ENCODE measurements at places on chromosomes 16 and 17.

DNA sequence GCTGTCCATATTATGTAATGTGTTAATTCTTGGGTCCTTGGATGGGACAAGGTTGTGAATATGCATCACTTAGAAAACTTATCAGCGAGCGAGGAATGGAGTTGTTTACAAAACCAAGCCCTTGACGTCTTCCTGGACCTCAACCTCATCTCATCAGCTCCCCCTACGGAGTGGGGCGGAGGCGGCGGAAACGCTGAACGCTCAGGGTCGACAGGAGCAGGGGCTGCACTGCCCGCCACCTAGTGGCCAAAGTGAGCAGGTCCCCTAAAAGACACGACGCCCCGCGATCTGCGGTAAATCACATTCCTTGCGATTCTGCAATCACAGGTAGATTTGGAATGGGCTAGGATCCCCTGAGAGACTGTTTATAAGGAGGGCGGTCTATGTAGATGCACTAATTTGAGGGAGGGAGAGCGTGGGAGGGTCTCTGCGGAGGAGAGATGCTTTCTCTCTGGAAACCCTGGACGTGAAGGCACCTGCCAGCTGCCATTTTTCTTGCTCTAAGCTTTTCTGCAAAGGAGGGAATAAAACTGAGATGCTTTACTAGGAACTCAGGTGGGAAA, 5.4 kb upstream of the ICAM2 start:
- DNase-seq = peak; percentile 41

DNA sequence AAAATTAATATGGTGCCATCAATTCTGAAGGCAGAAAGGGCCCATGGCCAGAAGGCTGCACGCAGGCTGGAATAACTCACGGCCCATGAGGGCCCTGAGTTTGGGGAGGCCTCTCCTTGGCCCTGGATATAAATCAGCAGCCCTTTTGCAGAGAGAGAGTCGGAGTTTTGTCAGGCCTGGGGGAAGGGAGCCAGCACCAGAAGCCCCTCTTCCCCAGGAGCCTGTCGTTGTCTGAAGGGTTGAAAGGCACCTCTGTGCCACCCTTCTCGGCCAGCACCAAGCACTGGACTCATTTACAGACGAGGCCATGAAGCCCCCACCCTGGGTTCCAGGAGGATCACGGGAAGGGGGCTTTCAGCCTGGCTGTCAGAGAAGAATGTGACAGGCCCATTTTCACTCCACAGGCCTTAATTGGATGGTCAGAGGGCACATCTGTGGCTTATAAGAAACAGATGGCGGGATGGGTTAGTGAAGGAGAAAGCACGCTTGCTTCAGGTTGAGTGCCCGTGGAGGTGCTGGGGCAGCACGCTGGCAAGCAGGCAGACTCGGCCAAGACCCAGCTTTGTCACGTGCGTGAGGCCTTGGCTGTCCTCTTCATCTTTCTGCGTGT, 140.6 kb downstream of the CLEC16A start:
- DNase-seq = no peak

DNA sequence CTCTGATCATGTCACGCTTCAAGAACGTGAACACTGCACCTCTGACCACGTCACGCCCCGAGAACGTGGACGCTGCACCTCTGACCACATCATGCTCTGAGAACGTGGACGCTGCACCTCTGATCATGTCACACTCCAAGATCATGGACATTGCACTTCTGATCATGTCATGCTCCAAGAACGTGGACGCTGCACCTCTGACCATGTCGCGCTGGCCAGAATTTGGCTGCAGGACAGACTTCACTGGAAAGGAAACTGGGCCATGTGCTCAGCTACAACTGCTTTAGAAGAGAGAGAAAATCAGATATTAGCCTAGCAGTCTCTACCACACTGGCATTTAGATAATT, 182.7 kb downstream of the RPTOR start:
- no peak for DNase-seq

- no peak for DNase-seq
These were observed 1512.0 kb upstream of the GOT2 start for GRCh38 chr16:60246086-60246485.

GRCh38 chr16:84466692-84467091, 37.8 kb downstream of the MEAK7 start:
- DNase-seq = no peak

GRCh38 chr17:31393749-31394146, 2.3 kb downstream of the RAB11FIP4 start:
- no peak for DNase-seq

GRCh38 chr17:78884876-78885667, 17.9 kb downstream of the CEP295NL start:
- DNase-seq = no peak

DNA sequence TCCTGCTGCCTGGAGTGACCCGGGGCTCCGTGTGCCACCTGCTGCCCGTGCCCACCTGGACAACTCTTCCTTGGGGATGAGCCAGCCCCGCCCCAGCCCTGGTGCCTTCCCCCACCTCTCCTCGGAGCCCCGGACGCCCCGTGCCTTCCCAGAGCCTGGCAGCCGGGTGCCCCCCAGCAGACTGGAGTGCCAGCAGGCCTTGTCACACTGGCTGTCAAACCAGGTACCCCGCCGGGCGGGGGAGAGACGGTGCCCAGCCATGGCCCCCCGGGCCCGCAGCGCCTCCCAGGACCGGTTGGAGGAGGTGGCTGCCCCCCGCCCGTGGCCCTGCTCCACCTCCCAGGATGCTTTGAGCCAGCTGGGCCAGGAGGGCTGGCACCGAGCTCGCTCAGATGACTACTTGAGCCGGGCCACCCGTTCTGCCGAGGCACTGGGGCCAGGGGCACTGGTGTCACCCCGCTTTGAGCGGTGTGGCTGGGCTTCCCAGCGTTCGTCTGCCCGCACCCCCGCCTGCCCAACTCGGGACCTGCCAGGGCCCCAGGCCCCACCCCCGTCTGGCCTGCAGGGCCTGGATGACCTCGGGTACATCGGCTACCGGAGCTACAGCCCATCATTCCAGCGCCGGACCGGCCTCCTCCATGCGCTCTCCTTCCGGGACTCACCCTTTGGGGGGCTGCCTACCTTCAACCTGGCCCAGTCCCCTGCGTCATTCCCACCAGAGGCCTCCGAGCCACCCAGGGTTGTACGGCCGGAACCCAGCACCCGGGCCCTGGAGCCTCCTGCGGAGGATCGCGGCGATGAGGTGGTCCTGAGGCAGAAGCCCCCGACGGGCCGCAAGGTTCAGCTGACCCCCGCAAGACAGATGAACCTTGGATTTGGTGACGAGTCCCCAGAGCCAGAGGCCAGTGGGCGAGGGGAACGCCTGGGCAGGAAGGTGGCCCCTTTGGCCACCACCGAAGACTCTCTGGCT, 38.4 kb downstream of the ARHGAP23 start:
- no peak for DNase-seq

- DNase-seq = no peak
These were observed 52.0 kb upstream of the ZNF629 start for GRCh38 chr16:30838876-30839471.

DNA sequence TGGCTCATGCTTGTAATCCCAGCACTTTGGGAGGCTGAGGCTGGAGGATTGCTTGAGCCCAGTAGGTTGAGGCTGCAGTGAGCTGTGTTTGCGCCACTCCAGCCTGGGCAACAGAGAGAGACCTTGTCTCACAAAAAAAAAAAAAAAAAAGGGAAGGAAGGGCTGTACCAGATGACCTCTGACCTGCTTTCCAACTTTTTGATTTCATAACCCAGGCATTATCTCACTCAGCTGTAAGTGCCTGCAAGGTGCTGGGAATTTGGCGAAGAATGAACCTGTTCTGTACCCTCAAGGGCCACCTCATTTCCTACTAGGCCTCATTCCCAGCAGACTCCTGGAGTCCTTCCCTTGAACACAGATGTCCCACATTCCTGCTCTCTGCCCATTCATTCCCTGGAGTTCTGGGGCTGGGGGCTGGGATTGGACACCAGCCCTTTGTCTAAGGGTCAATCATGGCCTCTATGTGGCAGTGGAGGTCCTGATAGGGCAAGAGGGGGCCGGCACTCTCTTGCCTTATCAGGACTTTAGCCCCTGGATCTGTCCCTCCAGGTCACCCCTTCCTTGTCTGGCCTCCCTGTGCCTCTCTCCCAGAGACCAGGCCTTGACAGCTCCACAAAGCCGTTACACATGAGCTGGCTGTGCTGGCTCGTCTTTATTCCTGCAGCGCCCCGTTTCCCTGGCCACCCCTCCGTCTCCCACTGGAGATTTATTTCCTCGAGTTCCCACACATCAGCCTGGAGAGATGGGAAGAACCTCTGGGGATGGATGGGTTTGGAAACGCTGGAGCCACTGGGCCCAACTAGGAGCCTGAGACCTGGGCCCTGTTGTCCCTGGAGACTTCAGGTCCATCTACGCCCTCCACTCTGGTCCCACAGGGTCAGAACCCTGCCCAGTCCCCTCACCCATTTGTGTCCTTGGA, 821 bp upstream of the GFAP start:
- no peak for DNase-seq

DNA sequence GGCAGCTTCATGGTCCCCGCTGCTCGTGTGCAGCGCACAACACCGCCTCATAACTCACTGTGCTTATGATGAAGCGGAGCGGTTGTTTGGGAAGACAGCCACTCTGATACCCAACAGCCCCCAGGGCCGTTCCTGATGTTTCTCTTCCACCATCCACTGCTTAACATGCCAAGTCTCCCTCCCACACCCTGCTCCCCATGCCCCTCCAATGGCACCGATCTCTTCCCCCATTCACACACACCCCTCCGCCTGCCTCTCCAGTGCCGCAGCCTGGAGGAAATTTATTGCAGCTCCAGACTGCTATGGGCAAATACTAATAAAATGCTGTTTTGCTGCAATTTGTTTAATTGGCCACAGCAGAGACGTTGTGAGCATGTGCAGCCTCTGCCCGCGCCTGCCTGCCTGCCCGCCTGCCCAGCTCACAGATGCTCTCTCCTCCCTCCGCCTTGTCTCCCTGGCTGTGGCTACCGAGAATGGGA, 80.3 kb upstream of the LHX1 start:
- DNase-seq = no peak

DNA sequence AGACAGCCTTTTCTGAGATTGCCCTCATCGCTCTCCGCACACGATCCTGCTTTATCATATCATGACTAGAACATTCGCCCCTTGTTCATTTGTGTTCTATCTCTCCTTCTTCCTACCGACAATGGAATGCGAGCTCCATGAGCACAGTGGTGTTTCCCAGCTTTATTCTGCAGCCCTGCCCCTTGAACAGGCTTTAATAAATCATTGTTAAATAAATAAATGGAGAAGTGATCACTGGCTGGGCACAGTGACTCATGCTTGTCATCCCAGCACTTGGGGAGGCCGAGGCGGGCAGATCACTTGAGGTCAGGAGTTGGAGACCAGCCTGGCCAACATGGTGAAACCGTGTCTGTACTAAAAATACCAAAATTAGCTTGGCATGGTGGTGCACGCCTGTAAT, 1063.3 kb upstream of the EEF2KMT start:
- no peak for DNase-seq

DNA sequence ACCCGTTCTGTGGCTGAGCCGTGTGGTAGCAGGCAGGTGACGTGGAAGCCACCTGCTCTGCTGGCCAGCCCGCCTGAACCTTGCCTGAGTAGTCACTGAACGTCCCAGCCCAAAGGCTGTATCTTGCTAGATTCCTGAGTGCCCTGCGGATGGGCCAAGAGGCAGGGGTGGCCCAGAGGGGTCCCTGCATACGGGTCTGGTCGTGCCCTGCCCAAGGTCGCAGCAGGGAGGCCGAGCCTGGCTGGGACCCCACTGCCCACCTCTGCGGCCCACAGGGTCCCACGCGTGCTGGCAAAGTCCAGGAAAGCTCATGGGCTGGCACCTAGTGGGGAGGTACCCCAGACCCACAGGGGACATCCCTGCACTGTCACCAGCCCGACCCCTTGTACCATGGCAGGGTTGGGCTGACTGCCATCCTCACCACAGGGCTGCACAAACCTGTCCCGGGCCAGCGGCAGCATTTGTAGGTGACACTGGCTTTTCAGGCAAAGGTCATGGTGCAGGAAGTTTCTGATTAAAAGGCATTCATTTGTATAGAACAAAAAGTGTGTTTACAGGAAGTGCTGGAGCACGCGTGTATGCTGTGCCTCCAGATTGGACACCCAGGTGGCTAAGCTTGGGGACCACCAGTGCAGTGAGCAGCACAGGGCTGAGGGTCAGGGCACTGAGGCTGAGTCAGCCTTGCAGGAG, 45.1 kb upstream of the ZC3H18 start:
- DNase-seq = no peak

DNA sequence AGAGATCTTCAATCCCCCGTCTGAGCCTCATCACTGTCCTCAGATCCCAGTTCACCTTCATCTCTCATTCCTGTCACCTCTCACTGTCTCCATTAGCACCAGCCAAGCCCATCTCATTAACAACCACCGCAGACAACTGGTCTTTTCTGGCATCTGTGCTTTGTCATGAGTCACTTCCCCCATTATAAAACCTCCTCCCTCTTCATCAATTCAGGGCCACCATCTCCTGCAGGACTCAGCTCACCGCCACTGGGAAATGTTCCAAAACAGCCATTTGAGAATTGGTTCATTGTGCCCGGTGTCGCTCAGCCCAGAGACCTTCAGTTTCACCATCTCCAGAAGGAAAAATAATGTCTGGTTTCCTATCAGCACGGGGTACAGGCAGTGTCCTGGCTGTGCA, 56.9 kb upstream of the TEKT3 start:
- DNase-seq = no peak

- DNase-seq = no peak
These were observed 35.9 kb downstream of the CACNA1G start for GRCh38 chr17:50596191-50597037.

GRCh38 chr16:9225527-9226316, 134.3 kb downstream of the HAPSTR1 start:
- DNase-seq = no peak

GRCh38 chr17:38800237-38800760, 943 bp upstream of the PIP4K2B start:
- no peak for DNase-seq

GRCh38 chr16:1637526-1637925, 25.4 kb downstream of the CRAMP1 start:
- no peak for DNase-seq

DNA sequence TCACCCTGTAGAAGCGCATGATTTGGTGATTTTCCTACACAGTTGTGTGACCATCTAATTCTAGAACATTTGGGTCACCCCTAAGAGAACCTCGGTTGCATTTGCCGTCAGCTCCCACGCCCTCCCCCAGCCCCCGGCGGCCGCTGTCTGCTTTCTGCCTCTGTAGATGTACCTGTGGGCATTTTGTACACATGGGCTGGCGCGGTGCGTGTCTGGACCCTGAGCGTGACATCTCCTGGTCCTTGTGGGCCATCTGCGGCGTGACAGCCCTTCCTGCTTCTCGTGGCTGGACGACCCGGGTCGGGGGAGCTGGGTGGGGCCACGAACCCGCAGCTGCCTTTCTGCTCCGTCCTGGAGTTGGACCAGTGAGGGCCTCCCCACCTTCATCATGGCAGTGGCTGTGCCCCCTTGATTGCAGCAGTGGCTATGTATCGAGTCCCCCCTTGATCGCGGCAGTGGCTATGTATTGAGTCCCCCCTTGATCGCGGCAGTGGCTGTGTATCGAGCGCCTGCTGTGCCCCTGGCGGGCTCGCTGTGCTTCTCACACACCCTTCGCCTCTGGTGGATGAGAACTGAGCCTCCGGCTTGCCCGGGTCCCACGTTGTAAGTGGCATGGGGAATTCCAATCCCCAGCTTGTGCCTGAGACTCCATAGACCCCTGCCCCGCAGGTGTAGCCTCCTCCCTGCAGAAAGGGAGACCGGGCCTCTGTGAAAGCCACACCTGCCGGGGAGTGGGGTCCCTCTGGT, 24.1 kb downstream of the GSE1 start:
- no peak for DNase-seq
